ENCODE measurements at places on chromosomes 12 and 14.

- peak; percentile 80 for DNase-seq
Observed at GRCh38 chr12:51814311-51815088, 34.0 kb downstream of the FIGNL2 start.

DNA sequence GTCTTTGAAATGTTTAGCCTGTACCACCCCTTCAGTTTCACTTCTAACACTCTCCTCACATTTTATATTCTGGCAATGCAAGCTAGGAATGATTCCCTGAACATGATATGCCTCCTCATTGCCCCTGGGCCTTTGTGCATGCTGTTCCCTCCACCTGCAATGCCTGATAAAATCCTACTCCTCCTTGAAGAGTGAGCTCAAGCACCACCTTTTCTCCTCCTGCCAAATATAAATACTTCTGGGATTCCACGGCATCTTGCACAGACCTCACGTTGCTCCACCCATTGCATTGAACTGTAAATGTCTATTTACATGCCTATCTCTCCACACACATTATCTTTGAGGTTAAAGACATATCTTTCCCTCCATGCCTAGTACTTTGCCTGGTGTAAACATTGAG, 21.1 kb downstream of the NKX2-1 start:
- no peak for DNase-seq

GRCh38 chr14:24982472-24983155, 67.3 kb downstream of the STXBP6 start:
- DNase-seq: no peak

DNA sequence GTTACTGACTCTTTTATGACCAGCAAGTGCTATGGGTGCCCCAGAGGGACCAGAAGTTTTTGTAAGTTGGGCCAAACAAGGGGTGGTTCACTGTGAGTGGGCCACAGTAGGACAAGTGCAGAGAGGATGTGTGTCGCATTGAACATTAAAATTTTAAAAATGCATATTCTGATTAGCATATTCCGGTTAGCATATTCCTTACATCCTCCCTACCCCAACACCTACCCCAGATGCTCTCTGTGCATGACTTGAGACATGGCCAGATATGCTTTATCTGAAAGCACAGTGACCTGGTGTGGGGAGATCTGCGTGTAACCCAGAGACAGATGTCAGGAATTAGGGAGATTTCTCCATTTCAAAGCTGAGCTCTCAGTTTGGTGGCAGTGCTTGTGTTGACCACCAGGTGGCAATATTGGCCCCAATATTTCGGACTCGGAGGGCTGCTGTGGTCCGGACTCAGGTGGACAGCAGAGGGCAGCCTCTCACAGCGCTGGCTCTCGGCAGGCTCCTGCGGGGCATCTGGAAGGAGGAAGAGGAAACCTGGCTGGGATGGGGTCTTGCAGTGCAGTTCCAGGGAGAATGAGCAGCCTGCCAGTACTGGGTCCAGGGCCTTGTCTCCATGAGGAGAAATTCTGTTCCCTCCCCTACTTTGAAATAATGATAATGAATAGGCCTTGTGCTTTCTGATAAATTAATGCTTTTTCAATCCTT, 1.6 kb upstream of the CEBPE start:
- peak; percentile 84 for DNase-seq

DNA sequence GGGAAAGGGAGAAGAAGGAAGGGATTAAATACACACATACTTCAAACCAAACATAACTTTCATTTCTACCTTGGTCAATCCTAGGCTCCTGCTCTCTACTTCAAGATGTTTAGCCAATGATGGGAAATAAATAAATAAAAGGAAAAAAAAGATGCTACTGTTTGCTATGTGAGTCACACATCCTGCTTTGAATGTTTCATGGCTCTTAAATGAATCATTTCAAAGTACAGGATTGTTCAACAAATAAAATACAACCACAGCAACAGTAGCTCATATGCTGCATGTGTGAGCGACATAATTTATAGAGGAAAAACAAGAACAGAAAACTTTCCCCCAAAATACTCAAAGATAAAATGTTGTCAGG, 54.3 kb upstream of the NPFF start:
- peak; percentile 92 for DNase-seq

DNA sequence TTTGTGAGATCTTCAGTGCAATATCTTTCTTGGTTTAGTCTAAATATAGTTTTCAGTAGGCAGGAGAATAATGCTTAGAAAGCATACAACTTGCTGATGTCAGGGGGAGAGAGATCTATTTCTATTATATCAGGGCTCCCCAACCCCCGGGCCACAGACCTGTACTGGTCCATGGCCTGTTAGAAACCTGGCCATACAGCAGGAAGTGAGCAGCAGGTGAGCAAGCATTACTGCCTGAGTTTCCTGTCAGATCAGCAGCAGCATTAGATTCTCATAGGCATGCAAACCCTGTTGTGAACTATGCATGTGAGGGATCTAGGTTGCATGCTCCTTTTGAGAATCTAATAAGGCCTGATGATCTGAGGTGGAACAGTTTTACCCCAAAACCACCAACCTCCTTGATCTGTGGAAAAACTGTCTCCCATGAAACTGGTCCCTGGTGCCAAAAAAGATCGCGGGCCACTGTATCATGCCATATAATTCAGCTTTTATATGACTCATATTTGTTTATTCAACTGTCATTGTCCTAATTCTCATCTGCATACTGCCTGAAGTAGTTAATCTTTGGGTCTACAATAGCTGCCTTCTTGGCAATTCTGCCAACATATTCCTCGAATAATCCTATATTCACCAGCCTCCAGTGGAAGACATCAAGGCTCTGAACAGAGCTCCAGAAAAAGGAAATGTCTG, 163.6 kb upstream of the DYRK2 start:
- DNase-seq: no peak

DNA sequence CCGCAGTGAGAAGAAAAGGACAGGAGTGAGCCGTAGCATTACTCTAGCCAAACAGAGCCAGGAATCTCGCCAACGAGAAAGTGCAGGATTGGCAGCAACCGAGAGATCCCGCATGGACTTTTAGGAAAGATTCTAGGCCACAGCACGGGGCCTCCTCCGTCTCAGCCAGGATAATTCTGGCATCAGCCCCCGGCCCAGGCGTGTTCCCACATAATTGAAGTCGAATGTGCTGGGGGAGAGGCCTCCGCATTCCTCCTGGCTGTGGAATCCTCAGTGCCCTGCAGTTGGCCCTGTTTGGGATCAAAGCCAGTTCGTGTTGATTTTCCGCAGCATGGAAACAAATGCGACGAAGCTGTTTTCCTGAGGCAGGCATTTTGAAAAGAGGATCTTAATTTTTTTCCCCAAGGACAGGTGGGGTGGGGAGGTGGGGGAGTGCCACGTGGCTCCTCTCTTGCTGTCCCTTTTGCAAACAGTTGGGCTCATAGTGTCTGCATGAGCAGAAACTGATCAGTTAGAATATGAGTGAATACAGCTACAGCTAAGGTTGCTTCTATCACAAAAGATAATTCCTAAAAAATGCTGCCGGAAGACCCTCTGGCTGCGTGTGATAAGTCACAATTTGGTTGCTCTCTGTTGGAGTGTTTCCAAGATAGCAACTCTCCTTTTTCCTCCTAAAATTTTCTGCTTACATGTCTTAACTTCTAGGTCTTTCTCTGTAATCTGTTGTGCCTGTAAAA, 37.3 kb upstream of the ATXN2 start:
- DNase-seq: peak; percentile 87

- DNase-seq: no peak
Observed at GRCh38 chr14:92652413-92653151, 95.8 kb downstream of the LGMN start.

- peak; percentile 92 for DNase-seq
Observed at GRCh38 chr14:77040741-77041653, 12.5 kb upstream of the IRF2BPL start.

DNA sequence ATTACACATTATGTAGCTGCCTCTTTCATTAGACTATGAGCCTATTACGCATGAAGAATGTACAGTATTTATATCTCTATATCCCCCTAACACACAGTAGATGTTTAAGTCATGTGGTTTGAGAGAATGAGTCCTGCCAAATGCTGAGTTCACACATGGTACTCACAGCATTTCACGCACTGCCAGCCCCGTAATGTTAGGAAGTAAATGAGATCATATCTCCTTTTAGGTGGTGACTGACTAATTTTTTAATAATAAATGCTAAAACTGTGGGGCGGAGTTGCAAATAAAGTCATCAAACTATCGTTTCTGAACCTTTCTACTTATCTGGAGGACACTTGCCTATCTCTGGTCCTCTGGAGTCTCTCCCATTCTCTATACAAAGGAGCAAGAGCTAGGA, 343.8 kb downstream of the ADAMTS20 start:
- no peak for DNase-seq

DNA sequence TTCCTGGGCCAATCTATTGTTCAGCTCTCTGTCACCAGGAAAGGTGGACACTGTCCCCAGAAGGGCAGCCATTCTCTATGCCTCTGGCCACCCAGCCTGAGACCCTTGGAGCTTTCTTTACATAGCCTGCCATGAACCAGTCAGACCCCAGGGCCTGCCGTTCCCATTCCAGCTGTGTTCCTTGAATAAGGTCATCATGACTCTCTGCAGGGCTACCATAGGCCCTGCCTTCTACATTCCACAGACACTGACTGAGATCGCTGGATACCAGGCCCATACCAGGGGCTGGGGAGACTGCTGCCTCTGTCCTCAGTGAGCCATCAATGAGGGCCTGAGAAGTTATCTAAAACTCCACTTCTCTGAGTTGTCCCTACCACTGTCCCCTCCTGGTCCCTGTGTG, 75.5 kb downstream of the SYNE3 start:
- DNase-seq: peak; percentile 71

DNA sequence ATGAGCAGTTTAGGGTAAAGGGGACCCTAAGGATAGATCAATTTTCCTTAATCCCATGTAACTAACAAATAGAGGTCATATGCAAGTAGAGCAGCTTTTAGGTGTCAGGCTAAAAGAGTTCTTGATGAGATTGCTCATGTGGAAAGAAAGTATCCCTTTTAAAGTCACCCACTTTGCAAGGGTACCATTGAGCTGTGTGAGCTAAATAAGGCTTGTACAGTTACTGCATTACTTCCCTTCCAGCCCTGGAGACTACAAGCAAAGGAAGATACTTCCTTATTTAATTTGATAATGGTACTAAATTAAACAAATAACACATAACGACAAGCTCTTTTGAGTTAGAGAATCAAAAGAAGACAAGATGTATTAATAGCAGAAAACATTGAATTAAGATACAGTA, 191.7 kb downstream of the TMX1 start:
- no peak for DNase-seq

GRCh38 chr12:51359851-51360250, 13.4 kb upstream of the CELA1 start:
- DNase-seq: no peak

DNA sequence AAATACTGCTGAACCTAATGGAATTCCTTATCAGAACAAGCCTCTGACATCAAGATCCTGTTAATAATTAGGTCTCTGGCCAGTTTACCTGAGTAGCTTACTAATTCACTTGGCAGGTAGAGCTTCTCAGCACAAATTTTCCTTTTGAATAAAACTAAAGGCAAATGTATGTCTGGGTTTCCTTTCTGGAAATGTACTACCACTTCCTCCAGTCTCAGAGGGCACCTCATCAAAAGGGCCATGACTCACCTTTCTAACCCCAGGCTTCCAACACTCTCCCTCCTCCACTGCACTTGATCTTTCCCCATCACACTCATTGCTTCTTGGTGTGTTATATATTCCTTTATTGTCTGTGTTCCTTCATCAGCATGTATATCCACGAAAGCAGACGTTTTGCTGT, 90.5 kb downstream of the SLC2A13 start:
- DNase-seq: no peak

GRCh38 chr14:103848175-103849077, 1.1 kb upstream of the PPP1R13B start:
- no peak for DNase-seq

GRCh38 chr14:68507544-68508081, 285.3 kb downstream of the ZFP36L1 start:
- no peak for DNase-seq

GRCh38 chr12:1053690-1054089, 62.7 kb downstream of the ERC1 start:
- DNase-seq: no peak

DNA sequence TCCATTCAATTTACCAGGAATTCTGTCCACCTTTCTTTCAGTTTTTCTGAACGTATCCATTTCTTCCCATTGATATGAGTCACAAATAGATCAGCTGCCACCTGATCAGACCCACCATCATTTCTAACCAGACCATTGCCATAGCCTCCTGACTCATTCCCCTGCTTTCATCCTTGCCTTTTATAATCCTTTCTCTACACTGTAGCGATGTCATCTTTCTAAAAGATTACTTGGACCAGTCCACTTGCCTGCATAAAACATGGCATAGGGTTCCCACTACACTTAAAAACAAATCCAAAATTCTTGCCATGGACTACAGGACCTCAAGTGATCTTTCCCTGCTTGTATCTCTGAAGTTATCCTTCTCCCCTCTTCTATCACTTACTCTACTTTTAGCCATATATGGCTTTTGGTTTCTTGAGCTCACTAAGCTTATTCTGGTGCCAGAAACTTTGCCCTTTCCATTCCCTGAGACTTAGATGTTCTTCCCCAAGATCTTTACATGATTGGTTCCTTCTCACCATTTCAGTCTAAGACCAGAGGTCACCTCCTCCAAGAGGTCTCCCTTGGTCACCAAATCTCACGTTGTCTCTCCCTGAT, 149.5 kb upstream of the KRR1 start:
- DNase-seq: peak; percentile 51

- DNase-seq: peak; percentile 98
Observed at GRCh38 chr14:52834440-52834842, 43.0 kb upstream of the GNPNAT1 start.

DNA sequence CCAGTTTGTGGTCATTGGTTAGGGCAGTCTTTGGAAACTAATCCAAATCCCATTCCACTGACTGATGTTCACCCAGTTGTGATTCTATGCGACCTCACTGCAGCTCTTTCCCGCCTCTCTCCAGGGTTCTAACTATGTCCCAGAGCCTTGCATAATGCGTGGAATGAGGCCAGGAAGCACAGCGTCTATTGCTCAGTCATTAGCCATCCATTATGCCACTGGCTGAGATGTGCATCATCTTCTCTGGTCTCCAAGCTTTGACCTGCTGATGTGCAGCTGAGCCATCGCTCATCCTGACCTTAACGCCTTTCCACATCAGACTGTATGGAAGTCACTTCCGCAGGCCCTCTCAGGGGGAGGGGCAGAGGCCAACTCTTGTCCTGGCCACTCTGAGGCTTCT, 115.4 kb upstream of the VRK1 start:
- peak; percentile 9 for DNase-seq
